ENCODE measurements at places on chromosomes 4 and X.

GRCh38 chrX:40171513-40172400 is 74.0 kb upstream of the BCOR start:
- DNase-seq = peak; percentile 26

DNA sequence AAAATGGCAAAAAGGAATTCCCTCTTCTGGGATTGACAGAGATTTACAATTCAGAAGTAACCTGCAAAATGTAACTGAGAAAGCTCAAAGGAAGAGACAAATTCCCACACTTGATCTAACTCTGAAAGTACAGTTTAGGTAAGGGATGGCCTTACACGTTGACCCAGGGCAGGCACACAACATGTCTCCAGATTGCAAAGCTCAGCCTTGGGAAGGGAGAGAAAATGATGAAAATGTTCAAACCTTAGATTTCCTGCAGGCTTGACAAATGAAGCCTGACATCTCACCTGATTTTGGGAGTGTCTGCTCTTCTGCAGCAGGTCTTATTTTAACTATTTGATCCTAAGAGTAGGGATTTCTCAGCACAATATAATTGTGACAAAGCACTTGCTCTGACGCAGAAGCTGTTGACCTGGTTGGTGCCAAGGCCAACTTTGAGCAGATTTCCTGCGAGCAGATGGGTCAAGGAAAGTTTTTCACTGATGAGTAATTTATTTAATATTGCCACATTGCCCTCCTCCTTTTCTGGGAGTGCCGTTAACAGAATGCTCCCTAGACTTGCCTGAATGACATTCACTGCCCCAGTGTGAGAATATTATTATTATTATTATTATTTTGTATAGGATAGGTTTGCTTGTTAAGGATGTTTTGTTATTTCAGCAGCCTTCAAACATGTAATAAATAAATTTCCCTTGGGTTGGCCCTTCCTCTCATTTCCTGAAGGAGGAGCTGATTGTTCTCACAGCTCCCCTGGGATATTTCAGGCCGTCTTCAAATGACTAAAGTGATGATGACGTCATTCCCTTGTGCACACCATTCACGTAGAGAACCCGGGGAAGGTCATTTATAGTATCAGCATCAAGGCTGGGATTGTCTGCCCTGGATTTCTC is 157.1 kb downstream of the VEGFC start:
- peak; percentile 63 for DNase-seq

DNA sequence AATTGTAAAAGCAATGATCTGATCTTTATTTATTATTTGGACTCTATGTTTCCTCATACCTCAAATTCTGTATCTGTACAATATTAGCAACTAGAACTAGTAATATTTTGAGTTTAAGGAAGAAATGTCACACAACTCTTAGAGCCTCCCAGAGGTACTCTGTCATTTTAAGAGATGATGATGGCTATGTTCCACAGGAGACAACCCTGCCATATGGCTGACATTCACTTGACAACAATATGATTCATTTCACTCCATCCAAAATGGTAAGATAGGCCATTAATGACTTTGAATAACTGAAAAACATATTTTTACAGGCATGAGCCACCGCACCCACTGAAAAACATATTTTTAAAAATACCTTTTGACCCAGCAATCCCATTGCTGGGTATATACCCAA is 190.3 kb downstream of the MAML3 start:
- no peak for DNase-seq

- DNase-seq = no peak
Observed at GRCh38 chrX:72117636-72118210, 14.0 kb downstream of the RTL5 start.
